Purkinje cell (primary cell): ENCODE measurements at places on chromosomes 3 and 15. TPM values are rescaled to one million over a fixed set of nuclear protein-coding genes. Genes with fewer than 3 reads are reported as not detected.

RLBP1 gene
- polyA plus RNA-seq = not detected in 2 replicates

SST gene
- 178 TPM in 1 of 2 replicates, not detected in the other for polyA plus RNA-seq

RPUSD2 gene
- 2.1 and 5.3 TPM in 2 replicates for polyA plus RNA-seq

OR5H1 gene
- not detected in 2 replicates for polyA plus RNA-seq

NEK10 gene
- polyA plus RNA-seq = 14.3 and 22.3 TPM in 2 replicates

ECE2 gene
- polyA plus RNA-seq = 1.2 and 3.1 TPM in 2 replicates

VEPH1 gene
- 0.32 TPM in 1 of 2 replicates, not detected in the other for polyA plus RNA-seq

PTH1R gene
- polyA plus RNA-seq = 2.5 and 3.0 TPM in 2 replicates

EPHA6 gene
- polyA plus RNA-seq = 2.6 TPM in 1 of 2 replicates, not detected in the other

TARS3 gene
- 11.1 and 13.1 TPM in 2 replicates for polyA plus RNA-seq

SLC12A1 gene
- polyA plus RNA-seq = 3.5 and 6.7 TPM in 2 replicates

KIF23 gene
- 0.38 TPM in 1 of 2 replicates, not detected in the other for polyA plus RNA-seq

HYAL1 gene
- polyA plus RNA-seq = 0.83 TPM in 1 of 2 replicates, not detected in the other

PAQR9 gene
- polyA plus RNA-seq = 5.6 and 6.5 TPM in 2 replicates

CACNA2D2 gene
- polyA plus RNA-seq = 39.3 and 63.3 TPM in 2 replicates

MNS1 gene
- 4.7 and 9.7 TPM in 2 replicates for polyA plus RNA-seq

C3orf70 gene
- polyA plus RNA-seq = 4.6 and 5.6 TPM in 2 replicates

EPHB3 gene
- polyA plus RNA-seq = 0.05 and 0.20 TPM in 2 replicates

HCN4 gene
- polyA plus RNA-seq = 1.9 and 4.7 TPM in 2 replicates

SLC25A20 gene
- 3.5 and 6.6 TPM in 2 replicates for polyA plus RNA-seq

NOX5 gene
- polyA plus RNA-seq = 0.05 TPM in 1 of 2 replicates, not detected in the other

NDUFB4 gene
- polyA plus RNA-seq = 1,161 and 1,165 TPM in 2 replicates

PLSCR4 gene
- 15.6 and 15.9 TPM in 2 replicates for polyA plus RNA-seq

KBTBD8 gene
- polyA plus RNA-seq = 1.5 and 12.0 TPM in 2 replicates

DNAH12 gene
- polyA plus RNA-seq = 0.77 TPM in 1 of 2 replicates, not detected in the other

PPP2R3A gene
- 3.9 and 7.0 TPM in 2 replicates for polyA plus RNA-seq

SEC22C gene
- 38.6 and 54.1 TPM in 2 replicates for polyA plus RNA-seq

HTR3E gene
- not detected in 2 replicates for polyA plus RNA-seq
